C1 segment of cervical spinal cord (tissue), 14 donors: ENCODE measurements at places on chromosomes 7 and 10.
A peak's percentile ranks its signal among the peaks of the same experiment; 100 is the strongest.

DNA sequence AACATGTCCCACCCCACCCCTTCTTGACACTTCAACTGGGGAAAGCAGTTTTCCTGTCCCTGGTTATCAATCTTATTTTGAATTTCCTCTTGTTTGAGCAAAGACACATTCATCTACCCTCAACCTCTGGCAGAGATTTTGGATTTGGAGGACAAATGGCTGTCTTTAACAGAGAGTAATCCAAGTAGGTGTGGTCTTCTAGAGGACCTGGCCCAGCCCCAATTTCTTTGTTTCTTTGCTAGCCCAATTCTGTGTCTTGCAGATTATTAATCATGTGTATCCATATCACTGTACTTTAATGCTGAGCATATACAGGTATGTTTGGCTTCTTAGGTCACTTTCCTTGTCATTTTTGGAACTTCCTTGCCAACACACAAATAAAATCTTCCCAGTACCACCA, 58.8 kb upstream of the ADCY1 start:
- no peak for DNase-seq

DNA sequence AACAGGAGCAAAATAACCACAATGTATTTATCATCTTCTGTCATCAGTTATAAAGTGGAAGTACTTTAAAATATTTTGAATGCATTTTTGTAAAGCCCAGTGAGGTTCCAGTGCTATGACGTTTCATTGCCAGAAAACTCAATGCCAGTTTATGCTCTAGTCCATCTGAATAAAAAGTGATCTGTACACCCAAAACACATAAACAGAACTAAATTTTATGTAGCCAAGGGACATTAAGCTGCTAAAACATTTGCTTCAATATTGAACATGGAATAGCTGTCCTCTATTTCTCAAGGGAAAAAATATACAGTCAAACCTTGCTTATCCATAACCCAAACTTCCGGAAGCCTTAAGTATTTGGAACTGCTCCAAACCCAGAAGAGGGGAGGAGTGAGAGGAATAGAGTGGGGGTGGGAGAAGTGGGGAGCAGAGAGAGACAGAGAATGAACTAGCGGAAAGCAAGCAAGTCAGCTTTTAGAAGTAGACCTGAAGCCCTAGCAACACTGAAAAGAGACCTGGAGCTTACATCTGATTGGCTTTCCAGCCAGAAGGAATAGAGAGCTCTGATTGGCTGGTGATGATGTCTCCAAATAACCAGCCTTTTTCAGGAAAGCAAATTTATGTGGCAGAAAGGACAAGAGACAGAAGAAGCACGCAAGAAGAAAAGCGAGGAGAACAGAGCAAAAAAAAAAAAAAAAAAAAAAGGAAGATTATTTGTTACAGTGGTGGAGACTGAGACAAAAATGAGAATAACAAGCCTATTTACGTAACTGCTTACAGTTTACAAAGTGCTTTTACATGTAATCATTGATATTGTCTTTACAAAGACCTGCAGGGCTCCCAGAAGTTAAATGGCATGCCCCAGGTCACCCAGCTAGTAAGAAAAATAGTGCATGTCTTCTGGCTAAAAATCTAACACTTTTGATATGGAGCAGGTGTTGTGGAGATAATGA, 196.0 kb downstream of the RNLS start:
- DNase-seq = peak; percentile 3

- DNase-seq = no peak
These were observed 222.2 kb upstream of the SH2B2 start for GRCh38 chr7:102064361-102065025.

DNA sequence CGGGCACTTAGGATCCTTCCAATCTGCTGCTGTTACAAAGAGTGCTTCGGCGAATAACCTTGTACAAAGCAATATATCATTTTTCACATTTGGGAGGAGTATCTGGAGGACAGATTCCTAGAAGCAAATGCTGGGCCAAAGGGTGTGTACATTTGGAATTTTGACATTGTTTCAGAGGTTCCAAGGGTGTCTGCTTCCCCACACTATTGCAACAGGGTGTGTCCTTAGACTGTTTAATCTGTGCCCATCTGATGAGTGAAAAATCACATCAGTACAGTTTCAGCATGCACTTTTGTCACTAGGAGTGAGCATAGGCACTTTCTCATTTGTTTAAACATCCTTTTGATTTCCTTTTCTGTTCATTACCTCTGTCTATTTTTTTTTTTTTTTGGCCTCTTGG, 8.6 kb upstream of the ELFN1 start:
- no peak for DNase-seq

- DNase-seq = no peak
These were observed 2.9 kb downstream of the MLXIPL start for GRCh38 chr7:73621168-73622063.

- DNase-seq = no peak
These were observed 513 bp downstream of the ODAD2 start for GRCh38 chr10:27998178-27998953.

DNA sequence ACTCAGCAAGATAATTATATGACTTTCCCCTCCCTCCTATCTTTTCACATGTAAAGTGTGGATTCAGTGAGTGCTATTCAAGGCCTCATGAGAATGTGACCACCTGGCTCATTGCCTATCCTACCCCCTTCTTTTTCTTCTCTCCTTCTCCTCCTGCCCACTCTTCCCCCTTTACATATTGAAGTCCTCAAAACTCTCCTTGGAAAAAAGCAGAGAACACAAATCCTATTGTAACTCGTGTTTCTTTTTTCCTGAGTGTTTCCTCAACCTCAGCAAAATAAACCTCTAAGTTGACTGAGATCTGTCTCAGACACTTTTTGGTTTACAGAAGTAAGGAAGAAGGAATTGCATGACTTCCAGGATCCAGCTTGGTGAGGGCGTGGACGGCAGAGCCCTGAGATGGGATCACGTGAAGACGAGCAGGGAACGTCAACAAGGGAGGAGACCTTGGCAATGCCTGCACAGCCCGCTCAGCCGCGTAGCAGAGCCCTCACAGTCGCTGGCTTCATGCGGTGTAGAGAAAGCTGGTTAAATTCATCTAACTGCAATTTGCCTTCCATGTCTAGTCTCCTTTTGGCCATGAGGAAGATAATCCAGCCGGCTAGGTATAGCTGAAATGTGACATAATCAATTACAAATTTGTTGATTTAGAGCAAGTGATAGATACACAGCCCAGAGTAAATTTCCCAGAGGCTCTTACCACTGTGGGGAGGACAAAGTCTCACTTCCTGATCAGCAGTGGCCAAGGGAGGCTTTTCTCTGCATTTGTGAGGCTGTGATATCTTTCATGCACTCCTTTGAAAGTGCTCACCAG, 75.7 kb downstream of the LYZL2 start:
- DNase-seq = no peak

GRCh38 chr10:119301397-119301796, 94.0 kb downstream of the GRK5 start:
- no peak for DNase-seq

DNA sequence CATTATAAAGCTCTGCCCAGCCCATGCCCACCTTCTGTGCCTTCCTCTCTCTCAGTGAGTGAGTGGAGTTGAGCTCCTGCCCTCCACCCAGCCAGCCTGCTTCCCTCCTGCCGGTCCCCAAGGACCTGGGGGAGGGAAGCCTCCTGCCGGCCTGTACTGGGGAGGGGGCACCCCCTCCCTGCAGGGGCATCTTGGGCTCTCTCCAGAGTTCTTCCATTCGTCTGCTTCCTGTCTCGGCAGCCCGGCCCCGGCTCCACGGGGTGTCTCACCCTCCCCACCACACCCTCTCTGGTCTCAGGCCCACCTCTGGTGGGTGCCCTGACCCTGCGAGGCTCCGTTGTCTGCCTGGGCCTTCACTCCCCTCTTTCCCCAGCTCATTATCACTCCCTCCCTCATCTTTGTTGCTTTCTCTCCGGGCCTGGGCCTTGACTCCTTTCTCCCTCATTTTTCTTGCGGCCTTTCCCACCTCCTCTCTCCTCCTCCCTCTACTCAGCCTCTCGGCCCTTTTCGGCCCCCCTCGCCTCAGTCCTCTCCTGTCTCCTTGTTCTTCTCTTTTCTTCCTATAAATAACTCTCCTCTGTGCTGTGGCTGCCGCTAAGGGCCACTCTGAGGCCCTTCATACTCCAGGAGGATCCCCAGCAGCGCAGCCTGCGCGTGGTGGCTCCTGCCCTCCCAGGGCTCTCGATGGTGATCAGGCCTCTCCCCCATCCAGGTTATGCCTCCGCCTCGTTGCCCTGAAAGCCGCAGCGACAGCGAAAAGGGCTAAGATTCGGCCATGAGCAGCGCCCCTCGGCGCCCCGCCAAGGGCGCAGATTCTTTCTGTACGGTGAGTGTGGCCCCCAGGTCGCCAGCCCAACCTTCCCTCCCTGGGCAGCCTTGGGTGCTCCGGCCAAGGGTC, 2.1 kb downstream of the SLC4A2 start:
- DNase-seq = no peak

DNA sequence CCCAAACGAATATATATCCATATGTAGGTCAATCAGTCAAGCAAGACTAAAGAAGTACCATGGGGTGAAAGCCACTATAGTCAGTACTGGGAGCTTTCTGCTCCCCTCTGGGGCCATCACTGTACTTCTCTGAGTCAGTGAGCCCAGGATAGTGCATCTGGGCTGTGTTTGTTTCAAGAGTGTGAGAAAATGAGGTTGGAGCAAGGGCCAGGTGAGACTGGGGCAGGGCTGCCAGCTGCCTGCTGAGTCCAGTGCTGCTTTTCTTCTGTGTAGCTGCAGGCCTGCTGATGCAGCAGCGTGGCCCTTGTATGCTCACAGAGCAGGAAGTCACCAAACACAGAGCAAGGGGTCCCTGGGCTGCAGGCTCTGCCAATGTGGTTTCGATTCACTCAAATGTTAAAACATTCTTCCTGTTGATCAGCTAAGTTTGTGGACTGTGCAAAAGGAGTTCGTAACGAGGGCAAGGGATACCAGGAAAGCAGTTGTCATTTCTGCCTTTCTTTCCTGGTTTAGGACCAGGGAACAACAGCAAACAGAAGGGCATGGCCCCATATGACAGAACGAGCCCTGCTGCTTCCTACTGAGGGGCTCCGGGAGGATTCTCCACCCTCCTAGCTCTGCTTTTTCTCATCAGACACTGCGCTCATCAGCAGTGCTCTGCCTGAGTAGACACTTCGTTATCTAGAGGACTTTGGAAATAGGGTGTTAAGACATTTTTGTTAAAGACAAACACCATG, 65.4 kb upstream of the TNS3 start:
- DNase-seq = no peak

DNA sequence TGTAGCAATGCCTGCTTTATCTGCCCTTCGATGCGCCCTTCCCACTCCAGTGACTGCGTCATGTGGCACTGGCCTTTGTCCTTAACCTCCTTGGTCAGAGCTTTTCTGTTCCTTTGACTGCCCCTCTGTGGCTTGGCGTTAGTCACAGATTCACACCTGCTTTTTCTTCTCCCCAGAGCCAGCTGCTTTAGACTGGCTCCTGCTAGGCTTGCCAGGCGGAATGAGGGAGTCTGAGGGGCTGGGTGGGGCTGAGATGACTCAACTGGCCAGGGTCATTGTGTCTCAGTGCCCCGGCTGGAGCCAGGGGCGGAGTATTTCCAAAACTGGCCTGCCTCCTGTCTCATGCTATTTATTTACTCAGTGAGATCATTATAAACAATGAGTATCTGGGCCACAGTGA, 194.1 kb downstream of the EMX2 start:
- no peak for DNase-seq

GRCh38 chr7:36019980-36020379, 133.1 kb upstream of the EEPD1 start:
- DNase-seq = no peak

- DNase-seq = no peak
These were observed 3.5 kb upstream of the PFKFB3 start for GRCh38 chr10:6199131-6199733.

DNA sequence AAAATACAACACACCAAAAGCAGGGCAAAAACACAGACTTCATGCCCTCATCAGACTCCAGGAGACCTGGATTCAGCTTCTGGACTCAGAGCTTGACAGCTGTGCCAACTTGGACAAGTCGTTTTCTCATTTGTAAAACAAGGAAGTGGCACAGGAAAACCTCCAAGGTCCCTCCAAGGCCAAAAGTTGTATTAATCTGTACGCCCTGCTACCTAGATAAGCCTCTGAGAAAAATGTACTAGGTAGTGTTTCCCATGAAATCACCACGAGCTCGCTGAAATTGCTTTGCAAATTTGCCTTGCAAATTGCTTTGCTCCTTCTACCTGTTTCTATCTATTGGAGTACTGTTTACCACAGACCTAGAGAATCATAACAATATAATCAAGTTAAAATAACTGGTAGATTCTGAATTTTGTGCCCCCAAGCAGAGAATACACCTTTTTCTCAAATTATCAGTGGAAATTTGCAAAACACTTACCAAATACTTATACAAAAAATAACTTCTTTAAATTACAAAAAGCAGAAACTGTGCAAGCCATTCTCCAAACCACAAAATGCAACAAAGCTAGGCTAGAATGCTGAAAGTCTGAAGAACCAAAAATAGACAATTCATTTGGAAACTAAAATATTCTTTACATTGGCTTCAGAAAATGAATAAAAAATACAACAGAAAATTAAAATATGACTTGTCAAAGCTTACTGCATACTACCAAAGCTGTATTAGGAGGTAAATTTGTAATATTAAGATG, 158.1 kb upstream of the CHST15 start:
- no peak for DNase-seq

GRCh38 chr10:60803433-60803832, 25.2 kb downstream of the CDK1 start:
- no peak for DNase-seq

GRCh38 chr7:125592331-125592730, 662.7 kb upstream of the POT1 start:
- no peak for DNase-seq

DNA sequence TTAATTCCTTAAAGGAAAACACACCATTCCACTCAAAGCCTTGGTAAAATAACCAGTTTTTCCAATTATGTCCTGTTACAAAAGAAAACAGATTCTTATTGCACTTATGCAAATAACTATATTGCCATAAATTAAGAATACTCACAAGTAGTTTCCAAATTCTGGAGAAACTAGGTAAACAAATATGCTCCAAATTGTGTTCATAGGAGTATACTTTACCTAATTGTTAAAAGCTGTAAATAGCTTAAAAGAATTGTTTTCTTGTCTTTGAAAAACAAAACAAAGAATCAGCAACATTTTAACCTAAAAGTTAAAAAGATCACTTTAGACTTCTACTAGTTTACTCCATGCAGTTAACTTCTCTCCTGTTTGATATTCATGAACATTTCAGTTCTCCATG, 38.9 kb upstream of the LRGUK start:
- no peak for DNase-seq

DNA sequence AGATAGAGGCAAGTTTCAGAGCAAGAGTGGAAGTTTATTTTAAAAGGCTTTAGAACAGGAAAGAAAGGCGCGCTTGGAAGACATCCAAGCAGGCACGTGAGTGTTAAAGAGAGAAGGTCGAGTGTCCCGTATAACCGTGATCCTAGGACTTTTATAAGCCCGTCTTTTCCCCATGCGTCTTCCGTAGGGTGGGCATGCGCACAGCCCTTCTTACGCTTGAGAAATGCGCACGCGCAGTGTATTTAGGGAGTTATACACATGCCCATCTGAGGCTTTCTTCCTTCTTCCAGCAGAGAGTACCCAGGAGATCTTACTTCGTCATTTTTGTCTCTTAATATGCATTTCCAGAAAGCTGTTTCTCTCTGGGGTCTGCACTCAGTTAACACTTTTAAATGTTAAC, 52.4 kb downstream of the CALD1 start:
- DNase-seq = no peak

GRCh38 chr10:13091801-13092200, 8.2 kb upstream of the OPTN start:
- no peak for DNase-seq

- DNase-seq = no peak
These were observed 1.8 kb downstream of the AP4M1 start for GRCh38 chr7:100102950-100103840.

GRCh38 chr7:81138870-81139269, 220.0 kb upstream of the SEMA3C start:
- DNase-seq = no peak

- DNase-seq = no peak
These were observed 3.4 kb upstream of the CEP41 start for GRCh38 chr7:130444234-130444633.
